HFFc6 (cell line): ENCODE measurements at places on chromosomes 1 and 21. TPM values are rescaled to one million over a fixed set of nuclear protein-coding genes. Genes with fewer than 3 reads are reported as not detected.

The WNT4 gene
- not detected in 3 replicates for total RNA-seq

The OR2T3 gene
- not detected in 3 replicates for total RNA-seq

The CELA2A gene
- not detected in 3 replicates for total RNA-seq

The ROR1 gene
- 7.0 to 10.1 TPM (median 8.9 TPM) in 3 replicates for total RNA-seq

The PGLYRP4 gene
- total RNA-seq: not detected in 2 replicates

The COL6A2 gene
- 426 to 517 TPM (median 509 TPM) in 3 replicates for total RNA-seq

The IGSF5 gene
- total RNA-seq: not detected in 3 replicates

The CD1B gene
- not detected in 3 replicates for total RNA-seq

The SLAMF9 gene
- 0.46 TPM in 1 of 3 replicates, not detected in the others for total RNA-seq

The LSM10 gene
- total RNA-seq: 45.3 to 58.7 TPM (median 50.7 TPM) in 3 replicates

The ADAMTS4 gene
- 1.6 to 7.1 TPM (median 3.6 TPM) in 3 replicates for total RNA-seq

The HYI gene
- total RNA-seq: 45.4 to 70.0 TPM (median 63.3 TPM) in 3 replicates

DNA sequence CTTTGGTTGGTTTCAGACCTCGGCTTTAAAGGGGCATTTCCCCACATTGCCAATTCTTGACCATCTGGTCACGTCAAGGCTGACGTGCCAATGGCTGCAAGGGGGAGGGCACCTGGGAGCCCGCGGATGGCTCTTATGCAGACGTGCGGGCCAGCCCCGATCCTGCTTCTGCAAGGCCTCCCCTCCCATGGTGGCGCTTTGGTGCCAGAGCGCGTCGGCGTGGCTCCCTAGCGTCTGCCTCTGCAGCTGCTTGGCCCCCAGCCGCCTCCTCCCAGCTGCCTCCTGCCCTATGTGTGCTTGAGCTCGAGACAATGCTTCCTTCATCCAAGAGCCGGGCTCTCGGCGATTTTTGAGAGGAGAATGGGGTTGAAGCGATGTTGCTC lies 29.1 kb downstream of the SKI start:
- peaks cover 15% of the 10 kb centered on the region for H3K4me1 ChIP-seq
- H3K27ac ChIP-seq: peak overlapping the region; percentile 38; the same call in 1 of the 2 replicates
- H3K4me3 ChIP-seq: no peak overlapping the region
- DNase-seq: no peak

DNA sequence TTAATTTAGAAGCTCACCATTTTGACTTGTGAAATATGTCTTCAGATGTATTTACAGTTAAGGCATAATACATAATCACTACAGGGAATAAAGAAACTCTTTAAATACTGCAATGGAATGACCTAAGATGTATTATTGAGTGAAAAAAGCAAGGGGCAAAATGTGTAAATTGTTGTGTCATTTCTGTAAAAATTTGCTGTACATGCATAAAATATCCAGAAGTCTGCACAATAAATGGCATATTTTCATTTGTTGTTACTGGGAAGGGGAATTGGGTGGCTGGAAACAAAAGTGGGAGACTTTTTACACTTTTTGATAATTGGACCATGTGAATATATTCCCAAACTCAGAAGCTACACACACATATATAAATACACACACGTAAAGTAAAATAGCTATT lies 17.1 kb downstream of the LRIG2 start:
- no peak for DNase-seq
- peaks cover 6% of the 10 kb centered on the region for H3K36me3 ChIP-seq
- H3K27ac ChIP-seq: no peak overlapping the region
- no peaks in the 10 kb centered on the region for H3K27me3 ChIP-seq

GRCh38 chr1:61226791-61227567 lies 144.6 kb downstream of the NFIA start:
- H3K36me3 ChIP-seq: no peaks in the 10 kb centered on the region
- peak overlapping the region; percentile 54; the same call in 1 of the 2 replicates for H3K4me3 ChIP-seq
- no peak for DNase-seq
- H3K27ac ChIP-seq: no peak overlapping the region
- H3K27me3 ChIP-seq: no peaks in the 10 kb centered on the region; the same call in 1 of the 2 replicates

DNA sequence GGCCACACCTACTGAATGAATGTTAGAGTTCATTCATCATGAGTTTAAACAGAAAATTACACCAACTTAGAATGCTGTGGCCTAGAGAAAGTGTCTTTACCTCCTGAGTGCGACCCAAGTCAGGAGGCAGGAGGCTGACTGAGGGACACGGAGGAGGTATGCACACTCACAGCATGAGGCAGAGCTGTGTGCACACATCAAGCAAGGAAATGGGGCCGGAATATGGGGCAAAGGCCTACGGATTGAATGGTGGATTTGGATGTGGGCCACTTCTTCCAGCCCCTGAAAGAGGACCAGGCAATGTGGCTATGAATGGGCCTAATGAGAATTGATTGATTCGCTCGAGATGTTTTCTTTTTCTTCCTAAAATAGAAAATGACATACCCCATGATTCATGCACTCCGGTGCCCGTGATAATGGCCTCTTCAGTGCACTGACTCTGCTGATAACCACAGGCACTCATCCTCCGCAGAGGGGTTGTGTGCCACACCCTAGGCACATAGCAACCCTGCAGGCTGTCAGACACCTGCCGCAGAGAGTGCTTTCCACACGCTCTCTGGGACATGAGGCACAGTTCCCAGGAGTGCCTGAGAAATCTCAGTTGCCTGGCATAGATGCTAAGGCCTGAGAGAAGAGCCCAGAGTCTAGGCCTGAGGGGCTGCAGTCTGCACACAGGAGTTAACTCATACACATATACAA lies 155.5 kb downstream of the GLUL start:
- DNase-seq: peak; percentile 17
- H3K4me1 ChIP-seq: peaks cover 18% of the 10 kb centered on the region
- no peak overlapping the region; the same call in 1 of the 2 replicates for H3K27ac ChIP-seq
- no peak overlapping the region for H3K4me3 ChIP-seq
- peaks cover 5% of the 10 kb centered on the region; the same call in 1 of the 2 replicates for H3K27me3 ChIP-seq
- no peaks in the 10 kb centered on the region for H3K36me3 ChIP-seq

DNA sequence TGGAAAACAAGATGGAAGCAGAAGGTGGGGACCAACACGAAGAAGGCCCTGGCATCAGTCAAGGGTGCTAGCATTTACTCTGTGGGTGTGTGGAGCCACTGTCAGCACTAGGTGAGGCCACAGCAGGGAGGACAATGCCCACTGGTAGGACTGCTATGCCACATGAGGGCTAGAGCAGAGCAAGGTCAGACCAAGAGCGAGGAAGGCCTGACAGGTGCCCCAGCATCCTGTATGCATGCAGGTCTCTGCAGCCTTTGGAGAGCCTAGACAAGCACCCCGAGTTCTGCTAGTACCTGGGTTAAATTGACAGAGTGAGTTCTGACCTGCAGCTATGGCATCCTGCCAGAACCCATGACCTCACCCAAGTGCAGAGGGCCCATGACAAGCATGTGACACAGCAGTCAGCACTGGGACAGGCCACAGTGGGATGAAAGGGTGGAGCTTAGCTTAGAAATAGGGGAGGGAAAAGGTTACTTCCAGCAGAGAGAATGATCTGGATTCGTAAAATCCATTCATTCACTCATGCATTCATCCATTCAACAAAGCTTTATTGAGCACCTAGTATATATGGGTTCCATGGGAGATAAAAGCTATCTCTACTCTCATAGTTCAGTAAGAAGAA lies 9.0 kb upstream of the CSF1 start:
- no peak overlapping the region for H3K4me3 ChIP-seq
- peaks cover 4% of the 10 kb centered on the region for H3K27me3 ChIP-seq
- H3K27ac ChIP-seq: no peak overlapping the region
- no peaks in the 10 kb centered on the region for H3K36me3 ChIP-seq
- DNase-seq: no peak

GRCh38 chr1:193417945-193418744 lies 231.7 kb upstream of the B3GALT2 start:
- peak overlapping the region; percentile 57 for H3K27ac ChIP-seq
- DNase-seq: peak; percentile 14
- peak overlapping the region; percentile 89 for H3K4me3 ChIP-seq
- H3K4me1 ChIP-seq: peaks cover 17% of the 10 kb centered on the region

DNA sequence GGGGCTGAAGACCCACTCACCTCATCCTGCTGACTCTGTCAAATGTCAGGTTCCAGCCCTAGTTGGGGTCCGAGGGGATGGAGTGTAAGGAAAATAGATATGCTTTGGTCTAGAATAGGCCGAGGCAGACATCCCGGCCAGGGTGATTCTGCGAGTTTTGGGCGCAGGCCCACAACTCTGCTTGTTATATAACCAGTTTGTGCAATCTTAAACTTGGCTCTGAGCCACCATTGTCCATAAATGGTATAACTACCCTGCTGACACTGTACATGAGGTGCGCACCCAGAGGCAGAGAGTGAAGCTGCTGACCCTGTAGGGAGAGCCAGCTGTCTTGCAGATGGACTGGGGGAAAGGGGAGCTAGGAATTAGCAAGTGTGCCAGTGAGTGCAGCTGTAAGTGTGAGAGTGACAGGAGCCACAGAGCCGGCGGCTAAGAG lies 1388.8 kb downstream of the AMY1C start:
- no peak overlapping the region for H3K4me3 ChIP-seq
- no peaks in the 10 kb centered on the region; the same call in 1 of the 2 replicates for H3K27me3 ChIP-seq
- H3K27ac ChIP-seq: no peak overlapping the region
- peaks cover 5% of the 10 kb centered on the region; the same call in 1 of the 2 replicates for H3K36me3 ChIP-seq
- H3K4me1 ChIP-seq: no peaks in the 10 kb centered on the region

- peaks cover 11% of the 10 kb centered on the region for H3K27me3 ChIP-seq
- no peak overlapping the region for H3K27ac ChIP-seq
- H3K4me3 ChIP-seq: no peak overlapping the region
- no peak for DNase-seq
- H3K4me1 ChIP-seq: no peaks in the 10 kb centered on the region
These were observed 8.1 kb downstream of the CELA2B start for GRCh38 chr1:15483971-15484370.

- peaks cover 33% of the 10 kb centered on the region for H3K4me1 ChIP-seq
- H3K4me3 ChIP-seq: no peak overlapping the region
- no peak overlapping the region for H3K27ac ChIP-seq
These were observed 39.5 kb upstream of the BCAR3 start for GRCh38 chr1:93720956-93721626.

GRCh38 chr1:29120367-29120766 lies 3.3 kb downstream of the TMEM200B start:
- H3K4me3 ChIP-seq: no peak overlapping the region; the same call in 1 of the 2 replicates
- DNase-seq: no peak
- peaks cover 13% of the 10 kb centered on the region for H3K4me1 ChIP-seq
- no peaks in the 10 kb centered on the region for H3K36me3 ChIP-seq

GRCh38 chr1:6603915-6604558 lies 1.4 kb upstream of the KLHL21 start:
- peak; percentile 43 for DNase-seq
- peak overlapping the region; percentile 99 for H3K27ac ChIP-seq
- H3K36me3 ChIP-seq: peaks cover 14% of the 10 kb centered on the region; the same call in 1 of the 2 replicates
- H3K4me1 ChIP-seq: peaks cover 35% of the 10 kb centered on the region

DNA sequence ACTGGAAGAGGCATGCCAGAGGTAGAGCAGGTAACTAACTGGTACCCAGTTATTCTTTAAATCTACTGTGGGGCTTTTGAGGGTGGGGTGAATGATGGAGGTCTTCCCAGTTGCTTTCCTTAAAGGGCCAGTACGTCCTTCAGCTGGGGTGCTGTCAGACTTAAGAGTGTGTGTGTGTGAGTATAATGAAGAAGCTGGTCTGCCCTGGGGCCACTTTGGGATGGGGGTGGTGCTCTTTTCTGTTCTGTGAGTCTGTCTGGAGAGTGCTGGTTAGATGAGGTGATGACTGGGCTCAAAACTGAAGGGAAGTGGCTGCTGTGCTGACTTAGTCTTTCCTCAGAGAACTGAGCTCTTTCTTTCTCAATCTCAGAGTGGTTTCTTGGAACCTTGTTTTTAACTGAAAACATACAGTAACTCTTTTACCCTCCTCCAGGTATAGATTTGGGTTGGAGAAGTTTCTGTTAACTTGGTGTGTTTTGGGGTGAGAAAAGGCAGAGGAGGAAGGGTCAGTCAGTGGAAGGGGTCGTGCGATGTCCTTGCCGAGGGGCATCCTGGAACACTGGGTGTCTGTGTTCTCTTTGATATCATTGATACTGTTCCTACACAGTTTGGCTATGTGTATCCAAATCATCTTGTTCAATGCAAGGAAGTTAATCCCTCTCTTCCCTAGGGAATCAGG lies 746 bp downstream of the MACF1 start:
- peak overlapping the region; percentile 95 for H3K27ac ChIP-seq
- peaks cover 69% of the 10 kb centered on the region for H3K4me1 ChIP-seq
- peak overlapping the region; percentile 93 for H3K4me3 ChIP-seq
- peaks cover 1% of the 10 kb centered on the region for H3K27me3 ChIP-seq
- peak; percentile 88 for DNase-seq

DNA sequence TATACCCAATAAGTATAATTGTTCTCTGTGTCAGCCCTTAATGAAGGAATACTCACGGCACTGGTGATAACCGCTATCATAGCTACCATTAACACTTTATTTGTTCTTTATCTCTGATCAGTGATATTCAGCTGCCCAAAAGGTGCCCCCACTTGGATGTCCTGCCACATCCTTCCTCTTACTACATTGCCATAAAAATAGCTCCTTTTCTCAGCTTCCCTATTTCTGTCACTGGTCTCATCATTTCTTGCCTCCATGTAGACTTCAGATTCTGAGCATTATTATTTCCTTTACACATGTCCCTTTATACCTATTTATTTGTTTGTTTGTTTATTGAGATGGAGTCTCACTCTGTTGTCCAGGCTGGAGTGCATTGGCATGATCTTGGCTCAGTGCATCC lies 2.7 kb upstream of the RAB29 start:
- H3K4me3 ChIP-seq: no peak overlapping the region
- peaks cover 4% of the 10 kb centered on the region; the same call in 1 of the 2 replicates for H3K27me3 ChIP-seq
- H3K27ac ChIP-seq: no peak overlapping the region

DNA sequence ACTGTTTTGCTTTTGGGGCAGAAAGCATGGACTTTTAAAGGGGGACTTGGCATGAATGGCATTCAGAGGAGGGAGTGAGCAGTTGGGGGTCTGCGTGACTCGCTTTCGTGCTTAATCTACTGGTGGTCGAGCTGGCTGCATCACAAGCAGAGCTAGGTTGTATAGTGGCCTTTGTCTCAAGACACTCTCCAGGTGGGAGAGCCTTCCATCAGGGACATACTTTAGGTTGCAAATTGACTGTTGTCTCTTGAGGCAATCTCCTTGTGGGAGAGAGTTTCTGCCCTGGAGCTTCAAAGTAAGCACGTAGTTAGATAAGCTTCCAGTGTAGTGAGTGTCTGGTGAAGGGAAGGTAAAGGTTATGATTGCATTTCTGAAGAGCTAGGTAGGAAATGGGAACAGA lies 93.9 kb downstream of the C1orf21 start:
- H3K36me3 ChIP-seq: peaks cover 9% of the 10 kb centered on the region; the same call in 1 of the 2 replicates
- H3K4me3 ChIP-seq: no peak overlapping the region
- no peaks in the 10 kb centered on the region for H3K27me3 ChIP-seq

DNA sequence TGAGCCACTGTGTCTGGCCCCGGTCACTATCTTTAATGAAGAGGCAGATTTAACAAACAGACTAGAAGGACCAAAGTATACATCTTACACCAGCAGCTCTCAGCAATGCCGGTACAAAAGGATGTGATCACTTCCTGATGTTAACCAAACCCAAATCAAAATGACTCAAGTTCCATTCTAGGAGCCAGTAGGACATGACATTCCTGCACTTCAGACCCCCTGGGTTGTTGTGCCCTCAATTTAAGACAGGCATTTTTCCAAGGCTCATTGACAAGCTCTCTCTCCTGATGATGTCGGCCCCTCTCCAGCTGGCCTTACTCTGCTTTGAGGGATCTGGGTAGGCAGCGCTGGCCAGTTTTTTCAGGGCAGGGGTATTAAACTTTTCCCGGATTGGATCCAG lies 35.1 kb downstream of the YARS1 start:
- DNase-seq: no peak
- no peaks in the 10 kb centered on the region for H3K4me1 ChIP-seq
- no peaks in the 10 kb centered on the region for H3K27me3 ChIP-seq
- H3K27ac ChIP-seq: no peak overlapping the region; the same call in 1 of the 2 replicates

GRCh38 chr1:156204686-156205085 lies 8.1 kb upstream of the PMF1 start:
- DNase-seq: no peak
- no peaks in the 10 kb centered on the region for H3K27me3 ChIP-seq
- peaks cover 5% of the 10 kb centered on the region; the same call in 1 of the 2 replicates for H3K4me1 ChIP-seq
- peaks cover 26% of the 10 kb centered on the region for H3K36me3 ChIP-seq
- no peak overlapping the region for H3K27ac ChIP-seq
- no peak overlapping the region for H3K4me3 ChIP-seq
